NCI-H1930 (cell line): ENCODE measurements at places on chromosomes 3 and 15.

GRCh38 chr3:15623535-15624440 is 22.2 kb downstream of the BTD start:
- DNase-seq, result no peak

DNA sequence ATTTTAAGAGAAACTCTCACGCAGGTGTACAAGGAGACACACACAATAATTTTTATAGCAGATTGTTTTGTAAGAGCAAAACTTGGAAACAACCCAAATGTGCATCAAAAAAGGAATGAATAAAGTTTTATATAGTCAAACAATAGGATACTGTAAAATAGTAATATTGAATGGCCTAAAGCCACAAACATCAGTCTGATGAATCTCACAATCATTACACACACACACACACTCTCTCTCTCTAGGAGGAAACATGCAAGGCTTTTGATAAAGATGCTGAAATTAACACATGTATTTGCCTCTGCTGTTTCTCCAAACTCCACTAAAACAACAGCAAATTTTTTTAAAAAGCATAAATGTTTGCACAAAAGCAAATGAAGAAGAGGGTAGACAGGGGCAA is 37.3 kb downstream of the ADIPOQ start:
- no peak for DNase-seq

- DNase-seq, result no peak
These were observed 41.9 kb upstream of the SPESP1 start for GRCh38 chr15:68888419-68888818.

DNA sequence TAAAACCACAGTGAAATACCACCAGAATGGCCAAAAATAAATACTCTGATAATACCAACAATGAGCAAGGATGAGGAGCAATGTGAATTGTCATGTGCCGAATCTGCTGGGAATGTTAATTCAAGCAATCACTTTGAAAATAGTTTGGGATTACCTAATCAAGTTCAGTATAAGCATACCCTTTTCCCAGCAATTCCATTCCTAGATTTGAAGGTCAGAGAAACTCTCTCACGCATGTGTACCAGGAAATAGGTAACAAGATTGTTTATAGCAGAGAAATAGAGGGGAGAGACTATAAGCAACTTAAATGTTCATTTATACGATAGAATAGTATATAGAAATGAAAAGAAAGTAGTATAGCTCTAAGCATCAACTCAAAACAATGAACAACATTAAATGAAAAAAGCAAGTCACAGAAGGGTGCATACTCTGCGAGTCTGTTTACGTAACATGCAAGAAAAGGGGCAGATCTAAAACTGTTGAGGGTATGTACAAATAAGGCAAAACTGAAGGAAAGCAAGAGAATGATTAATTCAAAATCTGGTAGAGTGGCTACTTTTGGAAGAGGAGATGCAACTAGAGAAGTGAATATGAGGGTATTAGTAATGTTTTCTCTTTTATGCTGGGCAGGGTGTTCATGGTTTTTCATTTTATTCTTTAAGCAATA is 27.4 kb downstream of the TMOD3 start:
- no peak for DNase-seq

DNA sequence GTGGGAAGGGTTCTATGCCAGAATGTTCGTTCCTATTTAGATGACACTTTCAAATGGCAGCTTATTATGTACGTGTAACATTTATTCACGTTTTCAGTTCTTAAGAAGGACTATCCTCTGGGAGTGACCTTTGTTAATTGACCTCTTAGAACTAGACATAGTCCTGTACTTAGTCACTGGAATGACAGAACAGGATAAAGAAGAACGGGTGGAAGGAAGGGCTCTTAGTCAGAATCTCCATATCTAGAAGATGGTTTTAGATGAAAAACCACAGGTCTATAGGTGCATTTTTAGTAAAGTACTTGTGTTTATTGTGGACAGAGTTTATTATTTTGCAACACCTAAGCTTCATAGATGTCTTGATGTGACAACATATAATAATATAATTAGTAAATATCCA is 6.5 kb downstream of the METTL6 start:
- DNase-seq, result no peak

GRCh38 chr3:16975083-16975482 is 90.3 kb downstream of the PLCL2 start:
- DNase-seq, result no peak

DNA sequence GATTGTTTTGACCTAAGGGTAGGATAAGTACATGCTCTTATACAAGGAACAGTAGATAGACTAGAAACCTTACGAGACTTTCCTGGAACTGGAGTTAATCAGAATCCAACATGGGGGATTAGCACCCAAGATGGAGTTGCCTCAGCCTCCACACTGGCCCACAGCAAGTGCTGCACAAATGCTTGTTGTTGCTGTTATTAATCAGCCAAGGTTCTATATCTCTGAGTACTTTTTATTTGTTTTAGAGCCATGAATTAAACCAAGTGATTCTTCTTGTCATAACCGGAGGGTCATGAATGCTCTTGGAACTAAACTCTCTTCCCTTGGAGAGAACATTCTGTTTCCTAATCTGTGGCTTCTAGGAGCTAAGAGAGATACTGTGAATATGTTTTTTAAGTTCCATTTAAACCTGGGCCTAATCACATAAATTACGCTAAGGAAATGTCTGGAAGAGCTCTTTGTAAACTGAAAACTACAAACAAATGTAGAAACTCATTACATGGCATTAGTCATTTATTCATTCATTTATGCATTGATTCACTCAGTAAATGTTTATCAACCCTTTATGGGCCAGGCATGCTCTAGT is 5.7 kb upstream of the IL16 start:
- DNase-seq, result no peak

GRCh38 chr3:188914552-188914951 is 257.2 kb upstream of the TPRG1 start:
- no peak for DNase-seq

- no peak for DNase-seq
These were observed 297.7 kb downstream of the GBE1 start for GRCh38 chr3:81463781-81464180.

GRCh38 chr3:49341996-49342395 is 2.1 kb upstream of the USP4 start:
- no peak for DNase-seq

DNA sequence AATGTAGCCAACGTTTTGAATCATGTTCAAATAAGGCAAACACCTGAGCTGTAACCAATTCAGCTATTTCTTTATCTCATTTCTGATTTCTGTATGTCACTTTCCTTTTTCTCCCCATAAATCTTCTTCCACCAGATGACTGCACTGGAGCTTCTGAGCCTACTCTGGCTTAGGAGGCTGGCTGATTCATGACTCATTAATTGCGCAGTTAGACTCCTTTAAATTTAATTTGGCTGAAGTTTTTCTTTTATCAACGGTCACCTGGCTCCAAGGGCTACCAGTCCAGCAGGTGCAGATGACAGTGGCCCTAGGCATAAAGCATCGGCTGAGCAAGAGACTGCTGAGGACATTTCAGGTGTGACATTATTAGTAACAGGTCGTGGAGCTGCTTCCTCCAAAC is 39.6 kb upstream of the ITGA11 start:
- DNase-seq, result no peak

GRCh38 chr3:64437131-64437530 is 211.9 kb upstream of the PRICKLE2 start:
- DNase-seq, result no peak

GRCh38 chr3:186988806-186989205 is 58.5 kb downstream of the ST6GAL1 start:
- DNase-seq, result no peak

DNA sequence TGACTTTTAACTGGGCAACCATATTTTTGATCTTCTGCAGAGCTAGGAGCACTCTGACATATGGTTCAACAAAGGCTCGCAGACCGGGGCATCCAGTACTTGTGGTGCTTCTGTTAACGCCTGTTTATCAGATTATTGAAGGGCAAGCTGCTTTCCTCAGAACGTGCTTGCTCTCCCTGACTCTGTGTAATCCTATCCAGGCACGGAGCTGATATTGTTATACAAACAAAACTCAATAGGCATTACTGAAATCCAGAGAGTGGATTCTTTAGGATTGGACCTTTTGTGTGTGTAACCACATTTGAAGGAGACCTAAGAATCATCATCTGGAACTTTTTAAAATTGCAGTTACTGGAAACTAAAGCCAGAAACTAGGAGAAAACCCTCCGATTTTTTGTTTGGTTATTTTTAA is 246.5 kb downstream of the PTPRG start:
- DNase-seq, result no peak

- no peak for DNase-seq
These were observed 31.4 kb downstream of the STARD5 start for GRCh38 chr15:81292523-81293001.

GRCh38 chr3:72960812-72961518 is 35.6 kb upstream of the PPP4R2 start:
- no peak for DNase-seq

DNA sequence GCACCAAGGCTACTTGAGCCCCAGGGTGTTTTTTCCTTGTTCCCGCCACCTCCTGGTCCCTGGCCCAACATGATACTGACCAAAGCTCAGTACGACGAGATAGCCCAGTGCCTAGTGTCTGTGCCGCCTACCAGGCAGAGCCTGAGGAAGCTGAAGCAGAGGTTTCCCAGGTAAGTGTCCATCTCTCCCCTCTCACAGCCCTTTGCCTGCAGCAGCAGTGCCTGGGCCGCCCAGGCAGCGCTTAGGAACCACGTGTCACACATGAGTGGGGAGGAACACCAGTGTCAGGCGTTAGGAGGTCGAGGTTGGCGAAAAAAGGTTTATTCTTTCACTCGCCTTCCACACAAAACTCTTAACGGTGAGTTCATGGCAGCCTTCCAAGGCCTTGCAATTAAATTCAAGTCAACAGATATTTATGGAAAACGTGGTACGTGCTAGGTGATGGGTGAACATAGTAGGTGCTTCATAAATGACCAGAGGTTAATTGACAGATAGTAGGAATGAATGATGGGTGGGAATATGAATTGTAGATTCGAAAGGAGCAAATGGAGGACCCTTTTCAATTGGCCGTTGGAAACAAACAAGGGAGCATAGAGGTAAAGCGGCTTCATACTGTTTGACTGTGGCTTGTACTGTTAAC is 486 bp downstream of the CDIN1 start:
- DNase-seq, result no peak

DNA sequence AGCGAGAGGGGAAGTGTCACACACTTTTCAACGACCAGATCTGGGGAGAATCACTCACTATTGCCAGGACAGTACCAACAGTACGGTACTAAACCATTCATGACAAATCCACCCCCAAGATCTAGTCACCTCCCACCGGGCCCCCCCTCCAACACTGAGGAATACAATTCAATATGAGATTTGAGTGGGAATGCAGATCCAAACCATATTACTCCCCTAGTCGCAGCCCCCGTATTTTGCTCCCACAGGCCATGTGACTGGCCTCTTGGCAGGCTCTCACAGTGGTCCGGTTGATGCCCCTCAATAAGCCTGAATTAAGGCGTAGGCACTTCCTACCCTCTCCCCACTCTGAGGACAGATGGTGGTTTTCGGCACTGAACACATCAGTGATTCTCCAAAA is 45.4 kb upstream of the PYDC2 start:
- no peak for DNase-seq

DNA sequence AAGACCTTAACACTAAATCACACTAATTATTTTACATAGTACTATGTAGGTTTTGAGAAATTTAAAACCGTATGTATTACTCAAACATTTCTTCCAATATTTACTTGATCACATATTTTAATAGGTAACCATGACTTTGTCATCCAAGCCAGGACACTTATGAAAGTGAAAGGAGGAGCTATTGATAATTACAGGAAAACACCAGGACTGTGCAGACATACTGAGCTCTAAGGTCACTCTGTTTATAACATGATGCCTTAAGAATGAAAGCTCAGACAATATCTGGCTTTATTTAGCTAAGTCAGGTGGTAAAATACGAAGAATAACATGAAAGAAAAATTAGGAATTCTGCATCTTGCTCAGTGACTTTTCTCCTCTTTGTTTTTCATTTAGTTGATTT is 216.0 kb upstream of the NANOGP8 start:
- no peak for DNase-seq

- peak; percentile 34 for DNase-seq
These were observed 2.3 kb downstream of the CHRNA3 start for GRCh38 chr15:78618490-78618934.

- no peak for DNase-seq
These were observed 110.3 kb downstream of the CYP19A1 start for GRCh38 chr15:51227940-51228732.

GRCh38 chr15:64045774-64046420 is 388 bp downstream of the DAPK2 start:
- no peak for DNase-seq

DNA sequence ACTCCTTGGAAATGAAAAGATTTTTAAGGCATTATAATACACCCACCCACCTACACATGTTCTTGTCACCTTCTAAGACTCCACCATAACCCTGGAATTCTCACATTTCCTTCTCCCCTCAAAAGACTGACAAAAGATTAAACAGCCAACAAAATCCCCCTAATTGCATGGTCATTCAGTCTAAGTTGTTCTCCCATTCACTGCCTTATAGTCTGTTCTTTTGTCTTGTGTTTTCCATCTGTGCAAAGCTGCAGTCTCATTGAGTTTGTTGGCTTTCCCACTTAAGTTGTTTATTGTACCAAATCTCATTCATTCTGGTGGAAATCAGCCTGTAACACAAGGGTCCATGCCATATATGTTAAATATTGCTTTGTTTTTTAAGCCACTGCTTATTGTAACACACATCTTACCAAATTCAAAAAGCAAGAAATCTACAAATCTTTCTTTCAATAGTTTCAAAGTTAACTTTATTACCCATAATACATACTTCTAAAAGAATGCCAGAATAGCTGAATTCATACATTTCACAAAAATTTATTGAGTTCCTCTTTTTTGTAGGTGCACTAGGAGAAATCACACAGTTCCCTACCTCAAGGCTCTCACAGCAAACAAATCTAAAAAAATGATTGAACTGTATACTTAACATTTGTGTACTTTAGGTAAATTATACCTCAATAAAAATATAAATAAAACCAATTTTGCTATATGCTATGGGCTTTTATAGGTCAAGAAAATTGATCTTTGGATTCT is 2.4 kb upstream of the RCN2 start:
- no peak for DNase-seq

- DNase-seq, result no peak
These were observed 32.0 kb upstream of the COPB2 start for GRCh38 chr3:139421460-139421859.

DNA sequence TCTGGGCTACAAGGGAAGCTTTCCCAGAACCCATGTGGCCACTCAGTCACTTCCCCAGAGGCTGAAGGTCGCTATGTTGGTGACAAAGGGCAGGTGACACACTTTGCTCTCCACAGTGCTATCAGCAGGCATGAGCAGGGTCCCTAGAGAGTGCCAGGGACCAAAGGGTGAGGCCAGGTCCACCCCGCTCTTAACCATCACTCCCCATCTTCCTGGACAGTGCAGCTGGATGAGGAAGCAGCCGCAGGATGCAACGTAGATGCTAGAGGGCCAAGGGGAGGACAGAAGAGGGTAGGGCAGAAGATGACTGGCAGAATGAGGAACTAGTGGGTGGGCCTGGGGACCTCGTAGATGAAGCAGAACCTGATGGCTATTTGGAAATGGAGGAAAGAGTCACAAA is 13.6 kb upstream of the LTF start:
- no peak for DNase-seq

- no peak for DNase-seq
These were observed 3.8 kb downstream of the IL1RAP start for GRCh38 chr3:190517687-190518086.
